HT-29 (cell line): ENCODE measurements at places on chromosomes 11 and 22.

DNA sequence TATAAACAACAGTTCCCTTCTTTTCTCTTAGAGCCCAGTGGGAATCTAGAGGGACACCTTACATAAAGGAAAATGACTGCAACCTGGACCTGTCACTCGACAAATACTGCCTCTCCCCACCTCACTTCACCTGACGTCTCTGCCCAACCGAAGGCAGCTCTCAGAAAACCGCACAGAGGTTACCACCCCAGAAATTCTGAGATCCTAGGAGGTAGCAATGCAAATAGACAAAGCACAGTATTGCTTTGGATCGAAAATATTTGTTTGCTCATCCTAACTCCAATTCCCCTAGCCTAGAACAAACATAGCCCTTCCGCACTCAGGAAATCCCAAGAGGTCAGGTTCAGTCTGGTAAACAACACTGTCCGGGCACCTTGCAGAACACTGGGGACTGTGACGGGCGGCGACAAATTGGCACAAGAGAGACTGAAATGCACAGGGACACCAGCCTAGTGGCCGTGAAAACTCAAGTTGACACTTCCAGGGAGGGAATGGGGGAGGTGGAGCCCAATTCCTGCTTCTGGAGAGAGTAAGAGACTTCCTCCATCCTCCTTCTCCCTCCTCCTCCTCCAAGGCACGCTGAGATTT, 420 bp upstream of the TRIM44 start:
- no peak for DNase-seq

- DNase-seq = no peak
These were observed 35.9 kb downstream of the ZNF215 start for GRCh38 chr11:6962141-6962540.

DNA sequence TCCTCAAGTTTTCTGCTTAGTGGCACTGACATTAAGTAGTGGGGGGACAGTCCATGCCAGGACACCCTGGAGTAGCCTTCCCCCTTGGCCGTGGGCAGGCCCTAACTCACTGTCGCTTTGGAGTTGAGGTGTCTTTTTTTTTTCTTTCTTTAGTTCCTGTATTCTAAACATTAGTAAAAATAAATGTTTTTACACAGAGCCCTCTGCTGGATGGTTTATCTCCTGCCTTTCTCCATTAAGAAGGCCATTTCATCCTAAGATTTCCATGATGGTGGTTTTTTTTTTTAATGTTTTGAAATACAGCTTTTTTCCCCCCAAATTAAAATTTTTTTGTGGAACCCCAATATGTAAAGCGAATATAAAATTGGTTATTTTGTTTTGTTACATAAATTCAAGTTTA, 1.8 kb upstream of the TIGD3 start:
- DNase-seq = no peak

- DNase-seq = no peak
These were observed 937 bp upstream of the FAM168A start for GRCh38 chr11:73598719-73599379.

DNA sequence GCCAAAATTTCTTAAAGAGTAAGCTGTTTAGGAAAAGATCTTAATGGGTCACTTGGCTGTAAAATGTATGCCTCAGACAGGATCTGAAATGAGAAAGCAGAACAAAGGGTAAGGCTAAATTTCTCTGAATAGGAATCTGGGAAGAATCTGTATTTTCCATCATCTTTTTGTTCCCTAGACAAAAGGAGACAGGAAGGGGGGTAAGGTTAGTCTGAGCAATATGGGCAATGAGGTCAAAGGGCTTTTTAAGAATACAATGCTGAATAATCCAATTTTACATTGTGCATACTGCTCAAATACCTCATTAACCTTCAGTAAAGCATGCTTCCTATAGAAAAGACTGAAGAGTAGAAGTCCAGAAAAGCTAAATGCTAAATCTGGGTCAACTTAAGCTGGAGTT, 34.6 kb downstream of the CLDN25 start:
- no peak for DNase-seq

DNA sequence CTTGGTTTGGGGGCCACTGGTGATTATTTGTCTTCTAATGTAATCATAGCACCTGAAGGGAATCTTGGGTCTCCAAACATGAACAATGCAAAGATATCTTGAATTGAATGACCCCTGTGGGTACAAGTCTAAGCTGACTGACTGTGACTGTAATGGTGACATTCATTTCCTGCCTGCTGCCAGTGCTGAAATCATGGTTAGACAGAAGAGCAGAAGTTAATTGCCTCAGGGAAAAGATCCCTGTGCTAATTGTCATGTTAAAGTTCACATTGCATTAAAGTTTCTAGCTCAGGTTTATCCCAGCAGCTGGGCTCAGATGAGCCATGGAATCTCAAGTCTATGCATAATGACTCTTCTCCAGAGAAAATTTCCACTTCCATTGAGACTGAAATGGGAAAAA, 772.0 kb downstream of the ETS1 start:
- no peak for DNase-seq

DNA sequence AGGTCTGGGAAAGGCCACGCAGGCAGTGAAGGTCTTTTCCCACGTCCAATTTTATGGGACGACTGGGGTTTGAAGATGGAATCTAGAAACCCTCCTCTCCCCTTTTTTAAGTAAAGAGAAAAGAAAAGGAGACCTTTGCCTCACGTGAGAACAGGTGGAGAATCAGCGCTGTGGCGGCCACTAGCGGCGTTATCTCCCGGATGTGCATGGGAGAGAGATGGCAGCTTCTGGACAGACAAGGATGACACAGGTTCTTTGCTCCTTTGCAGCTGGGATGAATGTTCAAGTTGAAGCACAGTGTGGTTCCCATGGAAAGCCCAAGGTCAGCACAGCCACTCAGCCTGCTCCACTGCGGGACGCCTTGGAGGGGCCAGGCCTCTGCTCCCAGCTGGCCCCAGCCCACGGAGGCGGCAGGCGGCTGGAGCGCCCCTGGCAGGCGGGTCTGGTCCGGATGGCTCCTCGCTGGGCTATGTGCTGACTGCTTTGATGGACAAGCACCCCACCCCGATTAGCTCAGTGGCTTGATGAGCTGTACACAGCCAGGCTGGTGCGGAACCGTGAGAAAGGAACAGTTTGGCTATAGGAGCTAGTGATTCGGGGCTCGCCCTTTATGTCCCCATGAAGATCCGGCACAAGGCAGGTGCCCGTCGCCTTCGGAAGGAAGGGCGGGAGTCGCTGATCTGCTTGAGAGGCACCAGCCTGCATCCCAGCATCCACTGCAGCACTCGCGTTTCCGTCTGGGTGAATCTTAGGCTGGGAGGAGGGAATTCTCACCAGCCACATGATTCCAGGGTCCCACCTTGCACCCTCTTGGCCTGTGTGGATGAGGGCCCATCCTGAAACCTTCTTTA, 14.5 kb upstream of the BID start:
- DNase-seq = no peak

DNA sequence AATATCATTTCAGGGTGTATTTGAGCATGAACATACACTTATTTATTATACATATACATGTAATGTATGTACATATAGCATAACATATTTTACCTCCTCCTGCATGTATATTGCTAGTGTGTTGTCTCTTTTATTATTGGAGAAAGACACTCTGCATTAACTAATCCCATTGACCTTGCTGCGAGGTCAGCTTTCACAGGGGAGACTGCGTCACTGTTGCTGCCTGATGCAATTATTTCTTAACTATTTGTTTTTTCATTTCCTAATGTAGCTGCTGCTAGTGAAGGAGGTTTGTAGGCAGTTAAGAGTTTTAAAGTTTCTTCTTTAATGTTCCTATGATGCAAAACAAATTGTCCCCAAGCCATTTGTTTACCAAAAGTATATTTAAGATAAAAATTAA, 185.4 kb upstream of the CNTN5 start:
- DNase-seq = no peak

DNA sequence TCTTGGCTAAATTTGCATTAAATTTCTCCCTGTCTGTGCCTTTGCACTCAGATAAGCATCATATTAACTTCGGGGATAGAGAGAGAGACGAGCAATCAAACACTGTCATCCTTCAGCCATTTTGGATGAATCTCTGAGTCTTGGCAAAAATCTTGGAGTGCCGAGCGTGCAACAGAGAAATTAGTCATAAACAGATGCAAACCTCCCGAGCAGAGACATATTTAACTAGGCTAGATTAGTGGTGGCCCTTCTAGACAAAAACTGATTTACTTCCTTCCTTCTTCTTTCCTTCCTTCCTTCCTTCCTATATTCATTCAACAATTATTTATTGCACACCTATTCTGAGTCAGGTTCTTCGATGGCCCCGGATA, 114.4 kb upstream of the BLID start:
- DNase-seq = no peak

DNA sequence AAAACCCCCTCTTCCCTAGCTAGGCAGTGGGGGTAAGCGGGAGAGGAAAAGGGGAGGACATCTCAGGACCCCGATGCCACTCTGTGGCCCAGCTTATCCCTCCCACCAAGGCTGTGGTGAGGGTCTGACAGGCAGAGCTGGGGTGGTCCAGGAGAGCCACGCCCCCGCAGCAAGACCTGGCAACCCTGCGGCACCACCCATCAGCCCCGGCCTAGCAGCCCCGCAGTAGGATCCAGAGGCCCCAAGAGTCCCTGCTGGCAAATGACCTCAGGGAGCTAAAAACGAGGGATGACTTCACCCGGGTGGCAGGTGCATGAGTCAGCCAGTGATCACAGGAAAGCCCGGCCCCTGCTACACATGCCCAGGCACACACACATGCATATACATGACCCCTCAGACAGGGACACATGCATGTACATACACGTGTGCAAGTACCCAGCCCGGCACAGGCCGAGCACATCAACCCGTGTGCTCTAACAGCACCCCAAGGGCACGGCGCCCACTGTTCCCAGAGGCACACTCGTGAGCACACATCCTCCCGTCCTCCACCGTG, 32.3 kb downstream of the ARVCF start:
- peak; percentile 87 for DNase-seq
